ENCODE measurements at places on chromosomes 16 and 17.

- no peak for DNase-seq
Measured at GRCh38 chr17:37826497-37827430, 81.9 kb upstream of the HNF1B start.

DNA sequence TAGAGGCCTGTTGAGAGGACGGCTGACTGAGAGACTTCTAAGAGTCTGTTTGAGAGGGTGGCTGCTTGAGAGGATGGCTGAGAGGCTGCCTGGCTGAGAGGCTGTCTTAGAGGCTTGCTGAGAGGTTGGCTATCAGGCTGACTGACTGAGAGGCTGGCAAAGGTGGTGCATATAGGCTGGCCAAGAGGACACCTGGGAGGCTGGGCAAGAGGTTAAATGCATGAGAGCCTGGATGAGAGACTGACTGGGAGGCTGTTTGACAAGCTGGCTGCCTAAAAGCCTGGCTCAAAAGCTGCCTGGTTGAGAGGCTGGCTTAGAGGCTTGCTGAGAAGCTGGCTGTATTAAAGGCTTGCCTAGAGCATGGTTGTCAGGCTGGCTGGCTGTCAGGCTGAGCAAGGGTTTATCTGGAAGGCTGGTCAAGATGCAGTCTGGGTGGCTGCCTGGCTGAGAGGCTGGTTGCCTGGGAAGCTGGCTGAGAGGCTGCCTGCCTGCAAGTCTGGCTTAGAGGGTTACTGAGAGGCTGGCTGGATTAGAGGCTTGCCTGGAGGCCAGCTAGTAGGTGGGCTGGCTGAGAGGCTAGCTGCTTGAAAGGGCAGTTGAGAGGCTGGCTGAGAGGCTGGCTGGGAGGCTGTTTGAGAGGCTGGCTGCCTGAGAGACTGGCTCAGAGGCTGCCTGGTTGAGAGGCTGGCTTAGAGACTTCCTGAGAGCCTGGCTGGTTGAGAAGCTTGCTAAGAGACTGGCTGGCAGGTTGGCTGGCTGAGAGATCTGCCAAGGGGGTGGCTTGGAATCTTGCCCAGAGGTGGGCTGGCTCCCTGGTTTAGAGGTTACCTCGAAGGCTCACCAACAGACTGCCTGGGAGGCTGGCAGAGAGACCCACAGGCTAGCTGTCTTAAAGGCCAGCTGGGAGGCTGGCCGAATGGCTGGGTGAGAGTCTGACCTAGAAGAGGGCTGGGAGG lies 38.3 kb upstream of the ACSM2B start:
- no peak for DNase-seq

GRCh38 chr16:73304008-73304774 lies 256.3 kb upstream of the ZFHX3 start:
- no peak for DNase-seq

DNA sequence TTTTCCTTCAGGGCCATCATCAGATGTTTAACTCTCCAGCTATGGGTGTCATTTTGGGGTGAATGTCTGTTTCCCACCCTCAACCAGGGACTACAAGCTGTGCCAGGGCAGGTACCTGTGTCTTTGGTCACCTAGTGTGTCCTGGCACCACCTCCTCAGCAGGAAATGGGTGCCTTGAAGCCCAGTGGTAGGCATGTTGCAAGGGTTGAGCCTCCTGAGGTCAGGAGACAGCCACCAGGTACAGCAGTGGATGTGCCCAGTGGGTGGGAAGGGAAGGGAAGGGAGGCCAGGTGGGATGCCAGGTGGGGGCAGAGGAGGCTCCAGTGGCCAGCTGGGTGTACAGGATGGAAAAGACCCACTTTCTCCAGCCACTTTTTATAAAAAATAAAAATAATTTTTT lies 25.5 kb upstream of the ADORA2B start:
- no peak for DNase-seq

DNA sequence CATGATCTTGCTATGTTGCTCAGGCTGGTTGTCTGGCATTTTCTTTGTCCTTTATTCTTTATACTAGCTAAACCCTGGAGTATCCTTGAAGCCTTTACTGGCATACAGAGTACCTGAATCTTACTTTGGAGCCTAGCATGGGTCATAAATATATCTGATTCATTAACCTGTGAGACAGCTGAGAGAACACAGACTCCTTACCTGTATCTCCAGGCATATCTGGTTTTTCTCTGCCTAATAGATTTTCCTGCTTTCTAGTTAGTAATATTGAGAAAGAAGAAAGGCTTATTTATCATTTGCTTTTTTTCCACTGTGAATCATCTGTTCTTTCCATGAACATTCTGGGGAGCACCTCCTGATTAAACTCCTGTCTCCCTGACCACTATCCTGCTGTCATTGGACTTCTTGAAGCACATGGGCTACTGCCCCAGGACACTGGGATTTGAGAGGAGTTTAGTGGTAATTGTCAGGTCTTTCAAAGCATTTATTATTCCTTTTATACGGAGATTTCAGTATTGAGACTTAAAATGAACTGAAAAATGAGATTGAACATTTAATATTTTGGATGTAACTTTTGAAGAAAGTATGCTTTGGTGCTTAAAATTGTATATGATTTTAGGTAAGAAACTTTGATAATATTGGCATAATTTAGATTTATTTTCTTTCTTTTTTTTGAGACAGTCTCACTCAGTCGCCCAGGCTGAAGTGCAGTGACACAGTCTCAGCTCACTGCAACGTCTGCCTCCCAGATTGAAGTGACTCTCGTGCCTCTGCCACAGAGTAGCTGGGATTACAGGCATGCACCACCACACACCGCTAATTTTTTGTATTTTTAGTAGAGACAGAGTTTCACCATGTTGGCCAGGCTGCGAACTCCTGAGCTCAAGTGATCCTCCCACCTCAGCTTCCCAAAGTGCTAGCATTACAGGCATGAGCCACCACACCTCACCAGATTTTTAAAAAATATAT lies 8.6 kb downstream of the PDP2 start:
- no peak for DNase-seq

DNA sequence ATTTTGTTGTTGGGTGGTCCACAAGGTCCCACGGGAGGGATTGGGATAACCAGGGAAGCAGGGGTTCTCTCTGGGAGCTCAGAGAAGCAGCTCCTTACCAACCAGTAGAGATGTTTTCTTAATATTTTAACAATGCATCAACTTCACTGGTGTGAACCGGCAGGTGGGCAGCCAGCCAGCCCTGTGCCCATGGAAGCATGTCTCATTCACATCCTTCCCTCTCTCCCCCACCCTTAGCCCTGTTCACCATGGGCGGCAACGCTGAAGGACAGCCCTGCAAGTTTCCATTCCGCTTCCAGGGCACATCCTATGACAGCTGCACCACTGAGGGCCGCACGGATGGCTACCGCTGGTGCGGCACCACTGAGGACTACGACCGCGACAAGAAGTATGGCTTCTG lies 9.3 kb downstream of the MMP2 start:
- no peak for DNase-seq

DNA sequence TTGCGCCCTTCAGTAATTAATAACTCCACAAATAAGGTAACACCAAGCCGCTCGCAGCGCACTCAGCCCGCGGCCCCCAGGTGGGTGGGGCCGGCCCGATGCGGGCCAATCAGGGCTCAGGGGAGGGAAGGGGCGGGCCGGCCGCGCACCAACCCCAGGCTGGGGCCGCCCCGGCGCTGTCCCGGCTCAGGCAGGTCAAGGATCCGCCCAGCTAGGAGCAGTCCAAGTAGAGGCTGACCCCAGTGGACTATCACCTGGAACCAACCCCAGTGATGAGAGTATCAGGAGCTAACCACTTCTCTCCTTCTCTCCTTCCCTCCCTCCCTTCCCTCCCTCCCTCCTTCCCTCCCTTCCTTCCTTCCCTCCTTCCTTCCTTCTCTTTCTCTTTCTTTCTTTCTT lies 110.8 kb downstream of the C16orf78 start:
- DNase-seq = peak; percentile 27

- DNase-seq = no peak
Measured at GRCh38 chr16:55081622-55082590, 151.2 kb downstream of the IRX5 start.

GRCh38 chr16:57444711-57445110 lies 2.5 kb downstream of the CIAPIN1 start:
- no peak for DNase-seq

DNA sequence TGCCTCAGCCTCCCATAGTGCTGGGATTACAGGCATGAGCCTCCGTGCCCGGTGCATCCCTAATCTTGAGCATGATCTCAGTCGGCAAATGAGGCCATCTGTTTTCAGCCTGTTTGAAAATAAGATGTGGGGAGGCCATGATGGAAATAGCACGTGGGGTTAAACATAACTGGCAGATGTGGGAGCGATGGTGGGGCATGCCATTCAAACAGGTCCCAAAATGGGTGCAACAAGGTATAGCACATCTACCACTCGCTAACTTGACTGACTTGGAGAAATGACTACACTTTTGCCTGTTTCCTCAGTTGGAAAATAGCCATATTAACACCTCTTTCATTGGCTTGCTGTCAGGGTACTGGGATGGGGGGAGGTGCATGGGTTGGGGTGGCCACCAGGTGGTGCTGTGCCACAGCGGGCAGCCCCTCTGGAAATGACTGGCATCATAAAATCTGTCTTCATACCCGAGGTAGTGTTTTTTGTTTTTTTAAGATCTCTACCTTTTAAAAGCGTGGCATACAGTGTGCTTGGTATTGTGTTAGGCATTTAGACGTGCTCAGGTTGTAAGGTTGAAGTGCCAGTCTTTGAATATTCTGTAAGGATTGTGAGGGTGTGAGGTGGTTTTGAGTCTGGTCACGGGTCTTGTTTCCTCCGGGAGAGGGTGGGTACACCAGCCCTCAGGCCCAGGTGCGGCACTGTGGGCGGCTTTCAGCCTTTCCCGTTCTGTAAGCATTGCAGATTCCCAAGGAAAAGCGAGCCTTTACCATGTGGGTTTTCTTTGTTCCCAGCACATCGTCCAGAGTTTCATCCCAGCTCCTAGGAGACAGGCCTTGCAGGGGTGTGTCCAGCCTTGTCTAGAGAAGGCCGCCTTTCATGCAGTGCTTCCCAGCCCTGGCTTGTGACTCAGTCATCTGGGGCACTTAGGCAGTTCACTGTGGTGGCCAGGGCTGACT lies 2.9 kb upstream of the TTYH2 start:
- peak; percentile 81 for DNase-seq

DNA sequence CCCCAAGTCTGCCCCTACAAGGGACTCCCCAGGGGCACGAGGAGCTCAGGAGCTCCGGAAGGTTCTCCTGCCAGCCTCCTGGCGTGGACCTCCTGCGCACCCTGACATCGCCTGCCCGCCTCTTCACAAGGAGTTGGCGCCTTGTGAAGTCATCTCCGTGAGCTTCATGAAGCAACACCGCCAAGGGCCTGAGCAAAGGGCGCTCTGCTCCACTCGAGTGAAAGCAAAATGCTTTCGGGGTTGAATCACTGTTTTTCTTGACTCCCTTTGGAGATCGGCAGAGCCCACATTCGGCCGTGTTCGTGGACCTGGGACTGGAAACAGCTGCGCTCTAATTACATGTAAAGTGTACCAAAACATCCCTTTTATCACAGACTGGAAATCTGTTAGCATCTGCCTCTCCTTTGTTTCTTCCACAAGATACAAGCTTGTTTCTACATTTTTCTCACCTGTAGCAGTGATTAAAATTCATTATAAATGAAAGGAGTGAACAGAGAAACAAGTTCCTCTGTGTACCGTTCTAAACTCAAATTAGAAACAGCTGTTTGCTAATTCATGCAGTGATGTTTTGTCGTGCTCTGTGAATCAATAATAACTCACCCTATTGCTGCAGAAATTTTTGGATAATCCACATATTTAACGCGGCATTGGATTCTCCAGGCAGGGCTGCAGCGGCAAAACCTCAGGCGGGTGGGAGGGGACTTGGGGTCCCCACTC lies 203.3 kb downstream of the ZNF423 start:
- no peak for DNase-seq

- peak; percentile 41 for DNase-seq
Measured at GRCh38 chr17:44828919-44829522, 1.1 kb downstream of the GJC1 start.

GRCh38 chr17:43169561-43170139 lies 1.4 kb upstream of the NBR1 start:
- DNase-seq = no peak

- DNase-seq = peak; percentile 30
Measured at GRCh38 chr16:72995151-72995881, 52.6 kb downstream of the ZFHX3 start.

- DNase-seq = no peak
Measured at GRCh38 chr16:48126801-48127644, 28.8 kb downstream of the ABCC12 start.

DNA sequence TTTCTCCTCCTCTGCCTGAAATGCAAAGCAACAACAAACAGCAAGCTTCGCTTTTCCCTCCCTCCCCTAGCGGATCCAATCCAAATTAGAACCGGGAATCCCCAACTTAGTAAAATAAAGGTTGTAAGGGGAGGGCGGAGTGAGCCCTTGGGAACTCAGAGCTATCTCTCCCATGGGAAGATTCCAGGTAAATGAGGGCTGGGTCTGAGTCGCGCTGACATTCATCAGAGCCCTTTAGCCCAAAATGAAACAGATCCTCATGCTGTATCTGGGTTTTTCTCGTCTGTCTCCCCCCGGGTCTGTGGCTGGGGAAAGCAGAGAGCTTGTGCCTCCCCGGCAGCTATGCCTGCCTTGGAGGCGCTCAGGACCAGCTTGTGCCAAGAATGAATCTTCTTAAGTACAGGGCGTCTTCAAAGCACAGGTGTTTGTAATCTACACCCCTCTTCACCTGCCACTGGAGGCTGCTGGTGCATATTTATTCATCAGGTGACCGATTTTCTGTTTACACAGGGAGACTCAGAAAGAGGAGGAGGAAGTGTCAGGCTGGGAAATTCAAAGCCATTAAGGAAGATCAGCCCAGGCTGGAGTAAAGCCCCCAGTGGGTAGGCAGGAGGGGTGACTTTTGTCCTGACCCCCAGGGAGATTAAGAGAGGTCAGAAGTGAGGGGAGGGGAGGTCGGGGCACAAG lies 55.0 kb upstream of the GSE1 start:
- no peak for DNase-seq

GRCh38 chr16:27632216-27632615 lies 82.3 kb downstream of the KATNIP start:
- DNase-seq = no peak

DNA sequence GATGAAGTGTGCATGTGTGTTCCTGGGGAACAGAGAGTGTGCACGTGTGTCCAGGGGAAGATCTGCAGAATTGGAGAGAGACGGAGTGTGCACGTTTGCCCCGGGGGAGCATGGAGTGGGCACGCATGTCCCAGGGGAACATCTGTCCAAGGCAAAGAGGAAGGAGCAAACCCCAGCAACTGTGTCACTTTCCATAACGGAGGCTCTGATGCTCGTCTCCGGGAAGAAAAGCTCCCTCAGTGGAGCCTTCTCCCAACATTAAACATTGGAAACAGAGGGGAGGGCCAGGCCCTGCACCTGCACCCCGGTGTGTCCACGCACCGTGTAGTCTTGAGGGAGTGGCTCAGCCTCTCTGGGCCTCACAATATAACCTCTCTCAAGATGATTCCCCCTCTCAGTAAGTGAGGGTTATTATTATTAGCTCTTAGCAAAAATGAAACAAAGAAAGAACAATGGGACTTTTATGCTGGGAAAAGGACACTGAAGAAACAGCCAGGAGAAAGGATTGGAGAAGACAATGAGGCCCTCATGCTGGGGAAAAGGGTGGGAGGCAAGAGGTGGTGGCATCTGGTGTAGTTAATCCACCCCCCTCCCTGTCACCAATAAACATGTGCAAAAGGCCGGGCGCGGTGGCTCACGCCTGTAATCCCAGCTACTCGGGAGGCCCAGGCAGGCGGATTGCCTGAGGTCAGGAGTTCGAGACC lies 7.6 kb downstream of the RAB40B start:
- DNase-seq = no peak

GRCh38 chr16:77062878-77063675 lies 127.9 kb upstream of the MON1B start:
- DNase-seq = no peak

- DNase-seq = no peak
Measured at GRCh38 chr17:17004251-17004996, 32.5 kb upstream of the TNFRSF13B start.

GRCh38 chr17:76036497-76037261 lies 9.6 kb upstream of the EVPL start:
- DNase-seq = no peak
